ENCODE measurements at places on chromosomes 2 and 18. TPM values are rescaled to one million over a fixed set of nuclear protein-coding genes. Genes with fewer than 3 reads are reported as not detected.

Gene MYO1B
- 26.5 TPM for total RNA-seq

Gene EVX2
- total RNA-seq, result not detected

Gene CNOT9
- 52.8 TPM for total RNA-seq

Gene SCN1A
- total RNA-seq, result 0.09 TPM

Gene PAX8
- 0.19 TPM for total RNA-seq

Gene SLC9A2
- 0.66 TPM for total RNA-seq

Gene DYNAP
- 0.09 TPM for total RNA-seq

Gene SLC5A7
- 0.05 TPM for total RNA-seq

Gene LMAN2L
- 16.0 TPM for total RNA-seq

Gene DSG3
- total RNA-seq, result 17.1 TPM

GRCh38 chr18:74196220-74197119 is 48.1 kb downstream of the TIMM21 start:
- peak overlapping the region; percentile 2 for H3K27ac ChIP-seq
- H3K27me3 ChIP-seq, result no peaks in the 10 kb centered on the region

GRCh38 chr2:41736105-41736567 is 311.7 kb upstream of the PKDCC start:
- H3K4me3 ChIP-seq, result no peak overlapping the region
- DNase-seq, result no peak
- H3K27me3 ChIP-seq, result no peaks in the 10 kb centered on the region
- no peaks in the 10 kb centered on the region for H3K36me3 ChIP-seq
- H3K27ac ChIP-seq, result no peak overlapping the region
- no peaks in the 10 kb centered on the region for H3K4me1 ChIP-seq

GRCh38 chr2:3659447-3660432 is 1.7 kb downstream of the ALLC start:
- H3K4me1 ChIP-seq, result peaks cover 41% of the 10 kb centered on the region
- H3K27me3 ChIP-seq, result no peaks in the 10 kb centered on the region
- H3K36me3 ChIP-seq, result no peaks in the 10 kb centered on the region
- peak overlapping the region; percentile 36 for H3K27ac ChIP-seq
- H3K4me3 ChIP-seq, result no peak overlapping the region

DNA sequence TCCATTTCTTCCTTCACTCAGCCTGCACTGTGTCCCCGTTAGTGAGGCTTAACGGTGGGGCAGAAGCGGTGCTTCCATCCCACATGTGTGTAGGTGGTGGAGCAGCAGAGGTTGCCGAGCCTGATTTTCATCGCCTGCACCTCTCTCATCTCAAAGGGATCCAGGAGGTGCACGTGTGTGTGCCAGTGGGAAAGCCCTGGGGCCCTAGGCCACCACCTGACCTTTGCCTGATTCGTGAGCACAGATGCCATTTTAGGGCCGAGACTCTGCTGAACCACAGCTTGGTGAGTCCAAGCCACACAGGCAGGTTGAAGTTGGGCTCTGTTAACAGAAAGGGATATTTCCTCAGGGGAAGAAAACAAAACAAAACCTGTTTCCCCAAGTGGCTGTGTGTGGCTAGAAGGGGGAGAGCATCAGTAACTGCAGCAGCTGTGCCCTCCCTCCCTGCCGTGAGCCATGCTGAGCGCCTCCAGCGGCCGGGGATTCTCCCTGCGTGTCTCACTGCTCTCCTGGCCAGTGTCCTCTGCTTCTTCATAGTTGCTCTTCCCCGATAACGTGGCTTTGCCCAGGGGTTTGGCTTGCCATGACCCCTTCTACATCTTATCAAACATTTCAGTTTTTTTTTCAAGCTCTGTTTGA is 81.5 kb downstream of the MAPRE2 start:
- H3K4me3 ChIP-seq, result no peak overlapping the region
- peak overlapping the region; percentile 25 for H3K27ac ChIP-seq
- no peak for DNase-seq
- H3K4me1 ChIP-seq, result peaks cover 31% of the 10 kb centered on the region
- H3K36me3 ChIP-seq, result peaks cover 21% of the 10 kb centered on the region
- H3K27me3 ChIP-seq, result no peaks in the 10 kb centered on the region

- H3K4me1 ChIP-seq, result no peaks in the 10 kb centered on the region
- H3K27ac ChIP-seq, result no peak overlapping the region
- no peak overlapping the region for H3K4me3 ChIP-seq
- no peaks in the 10 kb centered on the region for H3K27me3 ChIP-seq
- no peaks in the 10 kb centered on the region for H3K36me3 ChIP-seq
Measured at GRCh38 chr18:40210696-40211095, 1744.3 kb upstream of the PIK3C3 start.

- no peak overlapping the region for H3K4me3 ChIP-seq
- no peaks in the 10 kb centered on the region for H3K4me1 ChIP-seq
- H3K27me3 ChIP-seq, result no peaks in the 10 kb centered on the region
- H3K27ac ChIP-seq, result no peak overlapping the region
- no peak for DNase-seq
Measured at GRCh38 chr2:7929281-7929680, 752.6 kb upstream of the ID2 start.

GRCh38 chr2:98828793-98829371 is 98.0 kb upstream of the MGAT4A start:
- no peak overlapping the region for H3K27ac ChIP-seq
- DNase-seq, result no peak
- H3K4me1 ChIP-seq, result peaks cover 44% of the 10 kb centered on the region
- no peaks in the 10 kb centered on the region for H3K27me3 ChIP-seq
- H3K4me3 ChIP-seq, result no peak overlapping the region
- H3K36me3 ChIP-seq, result no peaks in the 10 kb centered on the region

GRCh38 chr2:200146501-200146900 is 160.0 kb upstream of the SPATS2L start:
- H3K4me3 ChIP-seq, result no peak overlapping the region
- H3K4me1 ChIP-seq, result no peaks in the 10 kb centered on the region
- DNase-seq, result no peak
- no peaks in the 10 kb centered on the region for H3K36me3 ChIP-seq
- no peak overlapping the region for H3K27ac ChIP-seq

DNA sequence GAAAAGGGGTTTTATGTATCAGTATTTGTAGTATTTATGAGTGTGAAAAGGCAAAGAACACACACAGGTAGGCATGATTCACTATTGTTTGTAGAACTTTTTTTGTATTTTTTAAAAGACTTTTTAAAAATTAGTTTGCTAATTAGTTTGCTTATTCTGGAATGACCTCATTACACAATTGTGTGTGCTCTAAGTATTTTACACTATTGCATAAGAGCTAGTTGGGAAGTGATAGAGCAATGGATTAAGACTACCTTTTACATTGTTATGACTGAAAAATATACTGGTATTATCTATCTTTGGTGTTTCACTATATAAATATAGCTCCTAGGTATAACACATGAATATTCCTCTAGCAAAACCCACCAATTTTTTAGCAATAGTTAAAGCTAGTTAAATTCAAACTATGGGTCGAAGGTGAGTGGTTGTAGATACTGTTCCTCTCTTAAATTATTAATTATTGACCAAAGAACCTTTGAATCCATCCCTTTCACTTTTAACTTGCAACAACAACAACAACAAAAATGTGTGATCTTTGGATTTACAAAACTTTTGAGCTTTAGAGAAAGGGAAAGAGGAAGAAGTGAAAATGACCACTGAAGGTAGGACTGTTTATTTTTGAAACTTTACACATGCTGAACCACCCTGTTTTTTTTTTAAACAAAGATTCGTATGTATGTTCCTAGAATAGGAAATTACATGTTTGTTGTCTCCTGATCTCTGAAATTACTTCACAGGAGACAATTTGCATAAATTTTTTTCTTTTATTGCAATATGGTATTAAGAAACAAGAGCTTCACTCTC is 18.7 kb downstream of the ITPRID2 start:
- DNase-seq, result no peak
- H3K27ac ChIP-seq, result no peak overlapping the region
- H3K27me3 ChIP-seq, result no peaks in the 10 kb centered on the region
- H3K4me3 ChIP-seq, result no peak overlapping the region

DNA sequence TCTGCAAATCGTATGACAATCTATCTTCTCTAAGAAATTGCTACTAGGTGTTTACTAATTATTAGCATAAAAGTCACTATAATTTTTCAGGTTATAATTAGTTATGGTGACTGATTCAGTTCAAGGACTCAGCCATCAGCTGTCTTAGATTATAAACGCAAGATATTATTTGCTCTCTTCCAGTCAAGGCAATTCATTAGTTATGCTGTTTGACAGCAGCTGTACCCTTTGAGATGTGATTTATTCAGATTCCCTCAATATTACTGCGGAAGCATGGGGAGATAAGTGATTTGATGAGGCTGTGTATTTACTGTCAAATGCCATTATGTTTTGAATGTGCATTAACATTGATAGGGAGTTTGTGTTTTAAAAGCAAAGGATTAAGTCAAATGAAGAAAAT is 558.9 kb upstream of the FSIP2 start:
- H3K27me3 ChIP-seq, result no peaks in the 10 kb centered on the region
- no peak overlapping the region for H3K4me3 ChIP-seq
- no peaks in the 10 kb centered on the region for H3K36me3 ChIP-seq
- H3K4me1 ChIP-seq, result no peaks in the 10 kb centered on the region

GRCh38 chr18:59897321-59897954 is 2.4 kb upstream of the PMAIP1 start:
- H3K27me3 ChIP-seq, result peaks cover 33% of the 10 kb centered on the region
- H3K36me3 ChIP-seq, result no peaks in the 10 kb centered on the region
- H3K4me1 ChIP-seq, result peaks cover 3% of the 10 kb centered on the region
- no peak overlapping the region for H3K4me3 ChIP-seq

GRCh38 chr2:85032621-85033020 is 61.7 kb downstream of the KCMF1 start:
- H3K27ac ChIP-seq, result no peak overlapping the region
- H3K4me3 ChIP-seq, result no peak overlapping the region
- peaks cover 22% of the 10 kb centered on the region for H3K36me3 ChIP-seq
- H3K4me1 ChIP-seq, result no peaks in the 10 kb centered on the region

DNA sequence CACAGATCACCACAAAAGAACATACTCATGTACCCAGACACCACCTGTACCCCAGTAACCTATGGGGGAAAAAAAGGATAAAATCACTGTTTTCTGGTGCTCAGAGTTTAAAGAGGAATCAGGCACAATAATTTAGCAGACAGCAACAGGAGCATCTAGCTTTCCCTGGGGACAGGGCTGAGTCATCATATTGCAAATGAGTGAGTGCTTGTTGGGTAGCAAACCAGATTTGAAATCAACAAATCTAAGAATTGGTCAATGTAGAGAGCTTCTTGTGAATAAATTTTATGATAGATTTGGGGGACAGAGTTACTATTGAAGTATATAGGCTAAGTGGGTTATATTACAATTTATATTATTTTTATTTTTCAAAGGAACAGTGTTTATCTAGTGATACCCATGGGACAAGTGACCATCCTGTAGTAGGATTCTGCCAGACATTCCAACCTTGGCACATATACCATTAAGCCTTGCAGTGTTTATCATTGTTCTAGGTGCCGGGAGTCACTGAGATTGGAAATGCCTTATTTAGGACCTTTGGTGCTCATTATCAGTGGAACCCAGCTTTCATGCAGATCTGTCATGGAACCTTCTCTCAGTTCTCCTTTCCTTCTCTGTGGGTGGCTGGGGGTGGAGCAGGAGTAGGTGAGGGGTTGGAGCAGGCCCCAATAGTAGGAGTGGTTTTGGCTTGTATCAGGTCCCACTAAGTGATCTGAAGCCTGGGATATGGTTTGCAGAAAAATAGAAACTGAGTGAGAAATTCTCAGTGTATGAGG is 117.2 kb downstream of the CERS6 start:
- peaks cover 5% of the 10 kb centered on the region for H3K36me3 ChIP-seq
- H3K27me3 ChIP-seq, result no peaks in the 10 kb centered on the region
- H3K27ac ChIP-seq, result no peak overlapping the region
- H3K4me3 ChIP-seq, result no peak overlapping the region
- no peaks in the 10 kb centered on the region for H3K4me1 ChIP-seq

DNA sequence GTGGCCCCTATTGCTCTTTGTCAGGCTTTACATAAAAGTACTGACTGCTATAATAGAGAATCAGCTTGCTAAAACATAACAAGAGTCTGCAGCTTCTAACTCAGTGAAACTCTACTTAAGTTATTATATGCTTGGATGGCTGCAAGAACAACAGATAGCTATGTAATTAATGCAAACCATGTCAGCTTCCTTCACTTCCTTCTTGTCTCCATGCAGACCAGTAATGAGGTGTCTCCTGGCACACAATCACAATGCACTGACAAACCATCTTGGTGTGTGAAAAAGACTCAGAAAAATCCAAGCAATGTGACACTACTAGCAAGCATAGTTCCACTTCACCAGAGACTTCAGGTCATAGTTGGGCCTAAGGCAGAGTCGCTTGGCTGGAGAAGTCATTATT is 2068.9 kb upstream of the PIK3C3 start:
- no peak overlapping the region for H3K4me3 ChIP-seq
- H3K36me3 ChIP-seq, result no peaks in the 10 kb centered on the region
- no peaks in the 10 kb centered on the region for H3K27me3 ChIP-seq
- H3K4me1 ChIP-seq, result no peaks in the 10 kb centered on the region
- no peak for DNase-seq

DNA sequence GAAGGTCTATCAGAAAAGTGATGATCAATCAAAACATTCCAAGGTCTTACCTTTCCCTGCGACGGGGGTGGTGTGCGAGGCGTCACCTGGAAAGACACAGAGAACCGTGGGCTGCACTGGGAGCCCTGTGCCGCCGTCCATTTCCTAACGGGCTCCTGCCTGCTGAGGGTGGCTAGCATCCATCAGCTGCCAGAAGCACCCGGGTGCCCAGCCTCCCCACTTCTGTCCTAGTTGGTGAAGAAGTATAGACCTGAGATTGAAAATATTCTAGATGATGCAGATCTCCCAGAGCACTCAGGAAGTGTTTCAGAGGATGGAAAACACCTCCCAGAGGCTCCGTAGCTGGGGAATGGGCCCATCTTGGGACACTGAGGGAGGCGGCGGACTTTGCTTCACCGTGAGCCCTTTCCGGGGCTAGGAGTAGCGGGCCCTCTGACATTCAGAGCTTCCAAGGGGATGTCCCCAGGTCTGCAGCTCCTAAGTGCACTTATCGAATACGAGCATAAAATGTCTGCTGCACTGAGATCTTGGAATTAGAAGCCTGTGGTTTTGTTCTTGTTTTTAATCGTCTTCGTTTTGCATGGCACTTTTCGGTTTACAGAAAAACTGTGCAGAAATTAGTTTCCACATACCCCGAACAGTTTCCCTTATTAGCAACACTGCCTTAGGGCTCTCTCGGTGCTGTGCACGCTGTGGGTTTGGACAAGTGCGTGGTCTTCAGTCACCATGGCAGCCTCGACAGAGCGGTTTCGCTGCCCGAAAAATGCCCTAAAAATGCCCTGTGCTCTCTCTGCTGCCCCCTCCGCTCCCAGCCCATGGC is 143.5 kb downstream of the MBP start:
- H3K4me3 ChIP-seq, result no peak overlapping the region
- peaks cover 4% of the 10 kb centered on the region for H3K4me1 ChIP-seq
- H3K27me3 ChIP-seq, result no peaks in the 10 kb centered on the region
- H3K36me3 ChIP-seq, result no peaks in the 10 kb centered on the region
- no peak for DNase-seq

DNA sequence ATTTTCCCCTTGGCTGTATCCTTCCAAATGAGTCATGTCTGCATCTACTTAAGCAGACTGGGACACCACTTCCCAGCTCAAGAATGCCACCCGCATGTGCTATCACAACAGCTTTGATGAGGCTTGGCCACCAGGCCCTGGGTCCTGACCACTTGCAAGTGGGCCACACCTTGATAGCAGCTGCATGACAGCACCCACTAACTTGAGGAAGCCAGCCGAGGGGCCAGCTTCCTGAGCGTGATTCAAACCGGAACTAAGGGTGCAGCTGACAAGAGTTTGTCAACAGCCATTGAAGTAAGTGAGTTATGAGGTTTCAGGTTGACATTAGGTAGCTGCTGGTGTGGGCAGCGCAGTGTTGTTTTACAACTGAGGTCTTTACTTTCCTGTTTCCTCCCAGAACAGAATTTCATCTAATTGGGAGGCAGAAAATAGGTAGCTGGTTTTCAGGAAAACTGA is 54.4 kb downstream of the EPHA4 start:
- no peaks in the 10 kb centered on the region for H3K27me3 ChIP-seq
- H3K27ac ChIP-seq, result peak overlapping the region; percentile 94
- DNase-seq, result peak; percentile 48
- H3K4me3 ChIP-seq, result no peak overlapping the region
- H3K36me3 ChIP-seq, result no peaks in the 10 kb centered on the region
